ENCODE measurements at places on chromosomes 4 and X.

DNA sequence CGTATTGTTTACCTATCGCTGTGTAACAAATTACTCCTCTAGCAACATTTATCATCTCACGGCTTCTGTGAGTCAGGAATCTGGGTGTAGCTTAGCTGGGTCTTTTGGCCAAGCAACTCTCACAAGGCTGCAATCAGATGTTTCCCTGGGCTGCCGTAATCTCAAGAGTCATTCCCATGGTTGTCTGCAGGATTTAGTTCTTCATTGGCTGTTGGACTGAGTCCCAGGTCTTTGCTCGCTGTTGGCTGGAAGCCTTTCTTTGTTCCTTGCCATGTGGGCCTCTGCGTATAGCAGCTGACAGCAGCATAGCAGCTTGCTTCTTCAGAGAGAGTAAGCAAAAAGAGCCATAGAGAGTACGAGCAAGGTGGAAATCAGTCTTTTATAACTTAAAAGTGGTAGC lies 16.8 kb downstream of the POLR2B start:
- DNase-seq = no peak

GRCh38 chr4:56914336-56914735 lies 6.6 kb downstream of the REST start:
- no peak for DNase-seq

DNA sequence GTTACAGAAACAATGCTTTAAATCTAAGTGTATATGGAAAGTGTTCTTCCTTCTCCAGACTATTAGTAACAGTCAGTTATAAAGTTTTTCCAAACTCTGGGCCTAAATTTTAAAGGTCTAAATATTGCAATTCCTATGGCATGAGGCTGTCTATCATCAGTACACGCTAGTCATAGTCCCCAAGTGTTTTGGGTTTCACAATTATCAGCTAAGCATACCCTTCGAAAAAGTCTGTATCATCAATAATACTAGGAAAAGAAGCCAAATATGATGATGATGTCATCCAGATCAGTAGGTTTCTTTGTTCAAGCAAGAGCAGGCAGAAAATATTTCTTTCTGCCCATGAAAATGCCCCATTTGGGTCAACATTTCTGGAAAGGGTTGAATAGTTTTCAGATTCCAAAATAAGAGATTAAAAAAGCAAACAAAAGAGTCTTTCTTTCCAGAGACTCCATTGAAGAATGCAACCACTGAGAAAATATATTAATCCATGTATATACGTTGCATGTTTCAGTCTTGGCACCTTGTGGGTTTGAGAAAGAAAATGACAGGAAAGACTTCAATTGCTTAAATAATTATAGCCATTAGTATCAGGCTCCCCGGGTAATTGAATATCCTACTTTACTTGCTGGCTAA lies 173.8 kb downstream of the CAMK2D start:
- no peak for DNase-seq

- no peak for DNase-seq
Observed at GRCh38 chrX:129833153-129833990, 10.3 kb downstream of the ZDHHC9 start.

DNA sequence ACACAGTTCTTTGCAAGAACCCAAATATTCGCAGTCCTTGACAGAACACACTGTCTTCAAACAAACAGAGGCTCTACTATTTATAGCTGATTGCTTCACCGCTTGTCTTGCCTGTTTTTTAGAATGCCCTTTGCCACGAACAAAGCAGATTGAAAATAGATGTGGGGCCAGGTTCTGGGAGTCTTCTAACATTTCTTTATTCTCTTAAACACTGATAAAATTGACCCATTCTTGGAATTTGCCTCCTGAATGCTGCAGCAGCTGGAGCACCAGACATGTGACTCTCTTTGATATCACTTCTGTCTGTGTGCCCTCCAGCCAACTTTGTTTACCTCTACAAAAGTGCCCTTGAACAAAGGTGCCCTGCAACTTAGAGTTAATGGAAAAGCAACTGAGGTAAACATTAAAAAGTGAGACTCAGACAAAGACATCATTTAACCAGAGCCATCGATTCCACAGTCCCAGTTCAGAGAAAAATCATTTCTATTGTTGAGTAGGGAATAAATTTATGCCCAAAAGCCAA lies 64.2 kb upstream of the SPP1 start:
- no peak for DNase-seq

- DNase-seq = no peak
Observed at GRCh38 chr4:113223001-113223400, 173.5 kb downstream of the ANK2 start.

DNA sequence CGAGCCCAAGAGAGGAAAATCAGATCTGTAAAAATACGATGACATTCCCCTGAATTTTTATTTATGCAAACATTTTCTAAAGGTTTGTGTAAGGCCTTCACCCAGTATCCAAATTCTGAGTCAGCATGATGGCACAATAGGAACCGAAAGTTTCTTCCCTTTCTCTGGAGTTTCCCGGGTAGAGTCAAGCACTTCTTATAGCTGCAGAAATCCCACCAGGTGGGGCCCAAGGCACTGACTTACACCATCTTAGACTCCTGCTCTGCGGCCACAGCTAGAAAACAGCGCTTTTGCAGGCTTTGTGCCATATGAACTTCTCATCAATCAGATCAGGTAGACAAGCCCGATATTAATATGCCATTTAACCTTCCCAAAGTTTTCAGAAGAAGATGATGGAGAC lies 13.4 kb downstream of the LEF1 start:
- no peak for DNase-seq

GRCh38 chr4:75343333-75343732 lies 170.9 kb downstream of the RCHY1 start:
- DNase-seq = no peak

GRCh38 chrX:133405498-133406185 lies 9.6 kb downstream of the GPC4 start:
- DNase-seq = no peak

- no peak for DNase-seq
Observed at GRCh38 chr4:88866862-88867550, 169.4 kb upstream of the NAP1L5 start.

DNA sequence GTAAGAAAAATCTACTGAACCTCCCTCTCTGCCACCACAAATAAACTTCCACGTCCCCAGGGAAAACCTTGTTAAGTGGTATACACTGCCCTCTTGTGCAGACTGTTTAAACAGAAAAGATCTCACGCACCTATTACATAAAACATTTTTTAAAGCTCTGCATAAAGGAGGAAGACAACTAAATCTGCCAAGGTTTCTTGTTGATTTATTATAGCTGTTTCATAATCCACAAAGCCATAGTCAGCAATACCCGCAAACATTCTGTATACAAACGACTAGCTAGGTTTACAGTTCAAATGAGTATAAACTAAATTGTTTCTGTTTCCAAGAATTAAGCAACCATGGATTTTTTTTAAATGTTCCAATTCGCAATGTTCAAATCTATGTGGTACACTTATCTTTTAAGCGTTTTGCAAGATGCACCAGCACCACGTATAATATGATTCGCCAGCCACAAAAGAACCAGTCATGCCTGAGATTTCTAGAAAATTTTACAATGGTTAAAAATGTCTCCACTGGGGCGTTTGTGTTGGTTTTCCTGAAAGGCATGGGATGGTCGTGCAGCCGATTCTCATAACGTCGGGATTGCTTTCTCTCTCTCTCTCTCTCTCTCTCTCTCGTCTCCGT lies 164.6 kb downstream of the PRKX start:
- DNase-seq = no peak

DNA sequence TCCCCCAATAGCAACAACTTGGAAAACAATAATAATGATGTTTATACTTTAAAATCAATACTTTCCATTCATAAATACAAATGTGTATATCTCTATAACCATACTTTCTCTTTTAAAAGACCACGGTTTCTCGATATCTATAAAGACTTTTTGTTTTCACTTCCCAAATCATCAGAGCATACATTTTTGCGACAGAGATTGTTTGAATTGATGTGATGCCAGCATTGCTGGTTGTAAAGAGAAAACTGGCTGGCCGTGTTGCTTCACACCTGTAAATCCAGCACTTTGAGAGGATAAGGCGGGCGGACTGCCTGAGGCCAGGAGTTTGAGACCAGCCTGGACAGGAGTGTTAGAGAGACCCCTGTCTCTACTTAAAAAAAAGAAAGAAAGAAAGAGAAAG lies 77.6 kb upstream of the ZNF518B start:
- no peak for DNase-seq

DNA sequence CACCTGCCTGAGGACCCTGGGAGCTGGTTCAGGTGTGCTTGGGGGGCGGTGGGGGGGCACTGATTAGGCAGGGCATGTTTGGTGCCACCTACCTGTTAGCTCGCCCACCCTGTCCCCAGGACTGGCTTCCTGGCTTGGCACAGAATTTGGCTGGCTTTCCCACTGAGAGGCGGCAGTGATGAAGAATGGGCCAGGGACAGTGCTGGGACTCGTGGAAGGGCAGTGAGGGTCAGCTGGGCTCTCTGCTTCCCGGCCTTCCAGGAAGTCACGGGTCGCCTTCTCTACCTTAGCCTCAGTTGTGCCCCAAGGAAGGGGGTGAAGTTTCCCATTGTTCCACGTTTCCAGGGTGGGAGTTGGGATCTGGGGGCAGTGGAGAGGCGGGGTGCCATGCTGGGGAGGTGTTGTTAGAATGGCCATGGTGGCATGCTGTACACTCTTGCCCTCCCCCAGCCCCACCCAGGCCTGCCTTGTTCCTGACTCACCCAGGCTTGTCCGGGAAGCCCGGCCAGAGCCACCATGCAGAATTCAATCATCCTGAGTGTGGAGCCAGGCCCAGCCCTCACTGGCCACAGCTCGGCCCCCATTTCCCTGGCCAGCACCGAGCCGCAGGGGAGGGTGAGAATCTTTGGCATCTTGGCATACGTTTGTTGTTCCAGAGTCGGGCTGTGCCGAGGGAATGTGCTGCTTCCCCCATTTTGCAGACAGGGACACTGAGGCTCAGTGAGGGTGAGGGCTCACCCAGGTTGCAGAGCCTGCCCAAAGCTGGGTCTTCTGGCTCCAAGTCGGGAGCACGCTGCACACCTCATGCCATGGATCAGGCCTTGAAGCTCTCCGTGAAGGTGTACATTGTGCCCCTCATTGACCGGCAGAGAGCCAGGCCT lies 21.9 kb upstream of the GPR78 start:
- no peak for DNase-seq

DNA sequence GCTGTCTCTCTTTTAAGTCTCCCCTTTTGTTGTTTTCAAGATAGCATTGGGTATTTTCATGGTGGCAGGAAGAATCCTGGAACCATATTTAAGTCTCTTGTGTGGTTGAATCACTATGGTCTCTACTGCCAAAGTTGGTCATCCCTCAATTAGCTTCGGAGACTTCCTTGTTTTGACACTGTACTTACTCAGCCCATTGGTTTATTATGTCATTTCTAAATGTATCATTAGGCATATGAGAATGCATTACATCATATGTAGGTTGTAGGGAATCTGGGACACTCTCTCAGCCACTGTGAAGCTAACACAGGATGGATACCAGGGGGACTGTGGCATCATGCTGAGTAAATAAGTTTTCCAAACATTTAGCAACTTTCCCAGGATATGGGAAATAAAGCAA lies 211.8 kb downstream of the DTHD1 start:
- DNase-seq = no peak

DNA sequence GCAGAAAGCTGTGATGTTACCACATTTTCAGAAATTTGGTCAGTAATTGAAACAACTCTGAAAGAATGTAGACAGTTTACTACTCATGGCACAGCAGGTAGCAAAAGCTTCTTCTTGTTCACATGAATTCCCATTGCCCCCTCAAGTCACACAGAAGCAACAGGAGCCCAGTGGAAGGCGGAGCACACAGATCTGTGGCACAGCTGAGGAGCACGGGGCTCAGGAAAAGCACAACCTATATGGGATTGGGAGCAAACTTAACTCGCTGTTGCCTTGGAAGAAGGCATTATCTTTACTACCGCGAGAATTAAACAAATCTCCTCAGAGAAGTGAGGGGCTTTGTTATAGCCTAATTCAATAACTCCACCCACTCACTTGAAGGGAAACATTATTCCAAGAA lies 358.5 kb downstream of the SPOCK3 start:
- DNase-seq = no peak

DNA sequence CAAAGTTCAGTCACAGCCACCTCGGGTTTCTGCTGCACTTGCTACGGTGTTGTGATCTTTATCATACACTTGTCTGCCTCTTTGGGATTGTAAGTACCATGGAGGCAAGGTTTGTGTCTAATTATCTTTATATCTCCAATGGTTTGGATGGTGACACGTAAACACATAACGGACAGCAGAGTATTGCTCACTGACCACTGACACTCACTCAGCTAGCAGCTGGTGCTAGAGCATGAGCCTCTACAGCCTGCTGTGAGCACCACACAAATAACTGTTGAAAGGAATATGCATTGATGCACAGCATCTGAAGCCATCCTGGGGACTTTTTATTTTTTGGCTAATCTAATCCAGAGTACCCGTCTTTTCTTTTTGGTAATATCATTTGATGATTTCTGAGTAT lies 156.0 kb downstream of the DCLK2 start:
- no peak for DNase-seq

DNA sequence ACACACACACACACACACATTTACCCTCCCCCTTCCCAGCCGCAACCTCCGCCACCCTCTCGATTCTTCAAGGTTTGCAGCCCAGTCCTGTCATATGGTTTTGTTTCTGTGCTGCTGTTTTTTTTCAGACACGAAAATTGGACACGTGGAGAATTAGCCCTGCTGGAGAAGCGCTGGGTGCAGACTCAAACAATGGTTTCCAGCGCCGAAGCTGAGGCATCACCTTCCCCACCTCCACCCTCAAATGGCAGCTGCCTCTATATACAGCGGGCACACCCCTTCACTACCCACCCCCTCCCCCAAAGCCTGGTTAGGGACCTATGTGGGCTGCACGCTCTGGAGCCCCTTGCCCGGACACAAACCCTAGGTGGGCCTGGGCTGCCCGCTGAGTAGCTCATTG lies 87.9 kb downstream of the BCOR start:
- no peak for DNase-seq

GRCh38 chr4:54400802-54401201 lies 171.7 kb downstream of the PDGFRA start:
- DNase-seq = no peak

- DNase-seq = no peak
Observed at GRCh38 chrX:46374371-46374770, 170.8 kb downstream of the ZNF674 start.

DNA sequence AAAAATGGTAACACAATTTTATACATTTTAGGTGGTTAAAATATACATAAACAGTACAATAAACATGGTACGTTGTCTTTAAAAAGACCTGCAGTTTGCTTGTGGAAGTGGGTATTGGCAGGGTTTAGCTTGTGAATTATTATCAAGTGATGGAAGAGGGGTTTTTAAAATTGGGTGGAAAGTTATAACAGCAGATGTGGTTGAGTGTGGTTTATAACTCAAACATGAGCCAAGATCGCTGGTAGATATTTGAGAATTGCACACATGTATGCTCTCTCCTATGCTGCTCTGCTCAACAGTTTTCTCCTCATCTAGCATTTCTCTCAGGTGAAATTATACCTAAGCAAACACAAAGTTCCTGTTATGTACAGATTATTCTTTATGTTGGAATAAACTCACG lies 14.0 kb downstream of the EPGN start:
- DNase-seq = no peak

- no peak for DNase-seq
Observed at GRCh38 chr4:128525387-128525786, 237.8 kb upstream of the PGRMC2 start.

- no peak for DNase-seq
Observed at GRCh38 chrX:7948483-7948882, 21.3 kb upstream of the PNPLA4 start.

Measured in T-helper 9 cell (primary cell).